ENCODE measurements at places on chromosomes 1 and 21.

DNA sequence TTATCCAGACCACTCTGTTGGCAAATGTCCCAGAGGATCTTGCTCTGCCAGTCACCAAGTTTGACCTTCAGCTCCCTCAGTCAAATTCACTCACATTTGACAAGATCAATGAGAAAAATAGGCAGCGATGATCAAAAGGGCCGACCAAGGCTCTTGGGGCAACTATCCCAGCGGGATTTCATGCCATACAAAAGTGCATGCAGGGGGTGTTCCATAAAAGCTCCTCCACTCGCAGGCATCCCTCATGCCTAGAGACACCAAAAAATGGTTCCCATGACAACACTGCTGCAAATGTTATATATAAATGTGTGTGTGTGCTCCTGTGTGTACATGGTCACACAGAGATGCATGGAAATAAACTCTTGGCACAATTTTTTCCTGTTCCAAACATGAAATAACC, 16.2 kb upstream of the EIF4G3 start:
- DNase-seq = no peak

DNA sequence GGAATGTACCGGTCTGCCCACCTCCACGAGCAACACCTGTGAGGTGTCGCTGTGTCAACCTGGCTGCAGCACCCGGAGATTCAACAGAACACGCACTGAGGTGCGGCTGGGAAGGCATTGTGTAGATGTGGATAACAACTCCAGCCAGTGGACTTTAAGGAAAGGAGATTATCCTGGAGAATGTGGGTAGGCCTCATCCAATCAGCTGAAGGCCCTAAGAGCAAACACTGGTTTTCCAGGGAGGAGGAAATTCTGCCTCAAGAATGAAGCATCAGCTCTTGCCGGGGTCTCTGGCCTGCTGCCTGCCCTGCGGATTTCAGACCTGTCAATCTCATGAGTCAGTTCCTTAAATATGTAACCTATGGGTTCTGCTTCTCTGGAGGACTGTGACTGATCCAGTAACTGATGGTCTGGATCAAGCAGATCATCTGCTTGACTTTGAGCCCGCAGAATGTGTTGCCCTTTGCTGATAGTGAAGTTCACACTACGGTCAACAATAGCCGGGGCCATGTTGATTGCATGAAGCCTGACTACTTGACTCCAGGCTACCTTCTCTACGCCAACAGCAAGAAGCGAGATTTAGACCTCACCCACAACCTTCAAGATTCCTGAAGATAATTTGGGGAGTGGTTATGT, 15.9 kb upstream of the PRDM15 start:
- peak; percentile 39 for DNase-seq

GRCh38 chr1:119219711-119220110, 79.3 kb upstream of the WARS2 start:
- DNase-seq = no peak

GRCh38 chr1:160167580-160167979, 16.2 kb downstream of the ATP1A4 start:
- DNase-seq = no peak

DNA sequence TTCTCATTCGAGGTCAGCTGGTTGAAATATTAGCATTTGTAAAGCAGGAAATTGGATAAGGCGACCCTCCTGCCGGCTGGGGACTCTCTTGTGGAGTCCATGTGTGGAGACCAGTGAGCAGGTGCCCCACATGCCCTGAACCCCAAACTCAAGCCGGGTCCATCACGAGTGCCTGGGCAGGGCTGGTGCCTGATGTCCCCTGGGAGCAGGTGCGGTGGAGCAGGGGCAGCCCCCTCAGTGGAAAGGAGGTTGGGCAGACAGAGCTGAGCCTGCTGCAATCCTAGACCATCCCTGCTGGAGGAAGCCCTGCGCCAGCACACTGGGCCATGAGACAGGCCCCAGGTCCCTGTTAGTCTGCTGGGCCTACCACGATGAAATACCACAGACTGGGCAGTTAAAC, 395.6 kb downstream of the NPHP4 start:
- DNase-seq = no peak

DNA sequence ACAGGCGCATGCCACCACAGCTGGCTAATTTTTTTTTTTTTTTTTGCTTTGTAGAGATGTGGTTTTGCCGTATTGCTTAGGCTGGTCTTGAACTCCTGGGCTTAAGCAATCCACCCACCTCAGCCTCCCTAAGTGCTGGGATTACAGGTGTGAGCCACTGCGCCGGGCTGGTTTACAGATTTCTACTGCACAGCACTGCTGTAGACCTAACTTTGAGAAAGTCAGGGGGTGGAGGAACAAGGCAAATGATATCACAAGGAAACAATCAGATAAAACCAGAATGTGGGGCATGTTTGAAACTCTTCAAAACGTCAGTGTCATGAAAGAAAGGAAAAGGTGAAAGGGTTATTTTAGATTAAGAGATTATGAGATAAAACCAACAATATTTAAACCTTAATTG, 45.3 kb downstream of the URB2 start:
- DNase-seq = no peak

DNA sequence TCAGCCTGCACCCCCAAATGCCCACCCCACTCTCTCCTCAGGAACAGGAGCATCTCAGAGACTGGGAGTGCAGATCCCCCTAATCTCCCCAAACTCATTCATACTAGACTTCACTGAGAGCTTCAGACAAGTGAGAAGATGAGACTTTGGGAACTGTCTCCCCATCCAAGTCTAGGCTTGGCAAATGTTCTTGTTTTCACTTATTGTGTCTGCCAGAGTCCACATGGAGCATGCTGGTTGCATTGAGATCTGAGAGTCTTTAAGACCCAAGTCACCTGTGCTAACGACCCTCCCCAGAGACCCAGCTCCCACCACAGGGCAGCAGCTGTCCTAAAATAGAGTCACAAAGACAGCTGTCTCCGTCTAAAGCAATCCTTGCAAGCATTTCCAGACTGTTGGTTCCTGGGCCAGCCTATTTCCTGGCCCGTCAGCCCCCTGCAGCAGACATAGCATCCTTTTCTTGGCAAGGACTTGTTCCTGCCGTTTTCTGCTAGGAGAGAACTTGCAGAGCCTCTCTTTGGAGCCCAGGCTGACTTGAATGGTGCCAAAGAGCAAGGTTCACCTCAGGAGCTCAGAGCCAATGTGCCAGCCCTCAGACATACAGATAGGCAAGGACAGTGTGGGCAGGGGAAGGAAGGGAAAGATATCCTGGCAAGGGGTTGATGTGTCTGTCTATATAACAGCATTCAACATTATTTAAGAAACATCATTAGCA, 1.9 kb upstream of the CNTN2 start:
- DNase-seq = no peak

DNA sequence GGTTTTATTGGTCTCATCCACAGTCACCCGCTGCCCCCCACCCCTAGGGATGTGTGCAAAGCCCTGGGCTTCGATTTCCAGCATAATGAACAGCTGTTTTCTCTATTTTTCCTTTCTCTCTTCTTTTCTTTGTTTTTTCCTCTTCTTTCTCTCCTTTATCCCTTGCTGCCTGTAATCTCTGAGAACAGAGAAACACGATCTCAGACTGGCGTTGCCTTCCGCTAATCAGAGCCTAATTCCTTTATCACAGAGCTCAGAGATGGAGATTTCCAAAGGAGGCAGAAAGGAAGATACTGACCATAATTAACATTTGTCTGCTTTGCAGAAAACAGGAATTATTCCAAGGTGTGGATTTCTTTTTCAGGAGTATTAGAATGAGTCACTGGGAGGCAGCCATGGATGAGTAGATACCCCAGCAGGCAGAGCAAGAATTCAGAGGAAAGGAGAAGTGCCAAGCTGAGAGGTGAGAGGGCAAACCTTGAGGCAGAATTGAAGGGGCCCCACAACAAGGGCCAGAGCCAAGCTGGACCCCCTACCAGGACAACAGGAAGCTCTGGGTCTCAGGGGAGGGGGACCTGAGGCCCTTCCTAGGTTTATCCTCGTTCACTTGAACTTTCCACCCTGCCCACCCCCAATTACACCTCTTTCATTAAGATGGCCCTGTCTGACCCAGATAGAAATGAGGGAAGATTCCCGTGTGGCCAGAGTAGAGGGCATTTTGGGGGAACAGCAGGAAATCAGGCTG, 33.3 kb downstream of the MATN1 start:
- DNase-seq = no peak

GRCh38 chr1:167789501-167789900, 67.7 kb downstream of the MPZL1 start:
- no peak for DNase-seq

DNA sequence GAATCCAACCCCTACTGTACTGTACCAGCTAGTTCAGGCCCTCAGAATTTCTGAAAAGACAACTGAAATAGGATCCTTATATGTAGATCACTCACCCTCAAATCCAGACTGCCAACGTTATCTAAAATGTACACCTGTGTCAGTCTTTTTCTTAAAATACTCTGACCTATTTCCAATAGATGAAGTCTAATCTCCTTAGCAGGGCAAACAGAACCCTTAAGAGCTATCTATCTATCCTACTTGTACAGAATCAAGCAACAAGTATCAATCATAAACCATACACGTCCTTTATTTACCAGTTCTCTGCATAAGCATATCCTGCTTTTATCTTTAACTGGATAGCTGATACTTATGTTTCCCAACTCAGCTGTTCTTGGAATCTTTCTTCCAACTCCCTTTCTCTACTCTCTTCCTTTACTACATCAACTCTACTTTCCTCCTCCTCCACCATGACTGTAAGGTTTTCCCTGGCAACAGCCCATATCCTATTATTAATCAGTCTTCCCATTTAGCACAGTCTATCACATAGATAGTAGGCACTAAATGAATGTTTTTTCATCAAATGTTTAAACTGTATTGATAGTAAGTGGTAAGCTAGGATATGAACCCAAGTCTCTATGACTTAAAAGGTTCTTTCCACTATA, 2.8 kb downstream of the LRIF1 start:
- no peak for DNase-seq

DNA sequence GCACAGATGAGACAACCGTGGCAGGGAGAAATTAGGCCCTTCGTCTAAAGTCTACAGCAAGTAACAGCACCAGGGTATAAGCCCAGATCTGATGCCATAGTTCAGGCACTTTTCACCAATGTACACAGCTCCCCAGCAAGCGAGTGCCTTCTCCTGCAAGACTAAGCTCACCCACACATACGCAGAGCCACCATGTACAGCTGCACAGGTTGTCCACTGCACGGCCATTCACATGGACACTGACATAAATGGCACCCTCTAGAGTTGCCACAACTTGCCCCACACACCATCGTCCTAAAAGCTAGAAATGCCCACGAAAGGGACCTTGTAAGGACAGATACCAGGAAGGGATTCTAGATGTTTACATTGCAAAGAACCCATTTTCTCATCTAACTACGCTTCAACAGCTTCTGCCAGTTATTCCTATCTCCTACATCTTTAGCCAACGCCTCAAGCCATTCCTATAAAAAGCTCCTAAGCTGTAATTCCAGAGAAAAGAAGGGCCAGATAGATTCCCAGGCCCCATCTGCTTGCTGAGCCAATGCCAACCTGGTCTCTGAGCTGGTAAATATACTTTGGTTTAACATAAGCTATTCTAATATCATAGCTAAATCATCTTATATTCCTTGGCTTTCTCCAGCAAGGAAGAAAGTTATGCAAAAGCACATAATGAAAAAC, 174.0 kb upstream of the KAZN start:
- no peak for DNase-seq

DNA sequence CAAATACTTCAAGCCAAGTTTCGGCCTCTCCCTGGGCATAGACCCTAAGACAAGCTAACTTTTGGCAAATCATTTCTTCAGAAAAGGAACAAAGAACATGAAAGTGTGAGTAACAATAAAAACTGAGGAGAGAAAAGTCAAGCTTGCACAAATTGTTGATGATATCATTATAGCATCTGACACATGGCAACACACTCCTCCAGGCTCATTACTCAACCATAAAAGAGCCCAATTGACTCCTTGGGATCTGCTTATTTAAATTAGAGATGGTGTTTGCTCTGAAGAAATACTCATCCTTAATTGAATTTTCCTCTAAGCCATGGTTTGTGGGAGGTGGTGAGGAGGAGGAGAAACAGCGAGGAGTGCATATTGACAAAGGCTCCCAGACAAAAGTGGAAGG, 54.5 kb downstream of the TNFSF4 start:
- no peak for DNase-seq

- DNase-seq = peak; percentile 27
These were observed 45.5 kb downstream of the MRPL37 start for GRCh38 chr1:54245501-54245900.

DNA sequence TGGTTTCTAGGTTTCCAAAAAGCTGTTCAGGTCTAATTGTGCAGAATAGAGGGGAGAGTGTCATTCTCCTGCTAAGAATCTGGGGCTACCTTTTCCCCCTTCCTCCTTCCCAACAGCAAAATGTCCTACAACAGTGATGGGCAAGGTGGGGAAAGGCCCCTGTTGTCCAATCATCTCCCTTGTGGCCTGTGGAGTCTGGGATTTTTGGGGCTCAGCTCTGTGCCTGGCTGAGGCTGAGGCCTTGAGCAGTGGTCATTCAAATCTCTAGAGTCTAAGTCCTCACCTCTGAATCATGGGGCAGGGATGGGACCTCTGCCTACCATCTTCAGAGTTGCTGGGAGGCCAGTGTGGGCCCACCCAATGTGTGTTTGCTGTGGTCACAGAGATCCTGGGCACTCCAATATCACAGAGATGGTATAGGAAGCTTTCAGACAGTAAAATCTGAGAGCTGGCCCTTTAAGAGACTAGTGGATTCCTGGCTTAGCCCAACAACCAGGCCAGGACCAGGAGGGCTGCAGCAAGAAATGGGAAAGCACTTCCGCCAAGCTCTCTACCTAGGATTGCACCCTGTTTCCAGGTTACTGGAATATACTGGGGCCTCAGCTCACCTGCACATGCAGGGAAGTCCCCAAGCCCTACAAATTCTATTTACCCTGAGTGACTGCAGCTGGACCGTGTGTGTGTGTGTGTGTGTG, 28.5 kb upstream of the TENT5C start:
- no peak for DNase-seq

DNA sequence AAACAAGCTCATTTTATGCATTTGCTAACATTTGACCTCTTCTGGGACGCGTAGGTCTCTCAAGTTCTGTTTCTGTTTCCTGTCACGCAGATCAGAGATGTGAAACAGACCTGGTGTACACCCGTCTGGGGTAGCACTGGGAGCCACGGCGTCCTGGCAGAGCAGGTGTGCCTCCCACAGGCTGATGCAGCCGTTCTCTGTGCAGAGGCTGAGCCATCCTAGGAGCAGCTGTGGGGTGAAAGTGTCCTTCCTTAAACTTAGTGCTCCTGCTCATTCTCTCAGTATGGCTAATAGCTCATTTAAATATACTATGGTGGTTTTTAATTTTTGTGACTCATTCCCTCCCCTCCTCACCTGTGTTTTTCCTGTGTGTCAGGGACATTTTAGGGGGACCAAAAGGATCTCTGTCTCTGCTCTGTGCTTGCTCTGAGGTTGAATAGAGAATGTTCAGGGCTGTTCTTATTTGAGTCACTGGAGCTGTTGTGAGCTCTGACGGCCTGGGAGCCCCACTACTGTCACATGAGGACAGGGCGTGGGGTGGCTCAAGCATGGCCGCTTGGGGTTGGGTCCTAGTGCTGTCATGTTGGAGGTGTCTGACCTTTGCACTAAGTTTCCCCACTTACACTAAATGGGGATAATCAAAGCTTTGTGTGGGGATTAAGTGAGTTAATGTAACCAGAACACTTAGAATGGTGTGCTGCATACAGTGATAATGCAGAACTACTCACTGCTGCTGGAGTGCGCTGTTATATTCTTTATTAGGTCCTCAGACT, 43.0 kb downstream of the GALNT2 start:
- DNase-seq = no peak

- no peak for DNase-seq
These were observed 13.6 kb upstream of the PADI3 start for GRCh38 chr1:17235135-17235885.

GRCh38 chr1:41917835-41918449, 780 bp downstream of the HIVEP3 start:
- DNase-seq = peak; percentile 26
